ENCODE measurements at places on chromosomes 4 and X.

GRCh38 chrX:85136409-85136808 is 107.2 kb downstream of the SATL1 start:
- no peak for DNase-seq

GRCh38 chr4:23959396-23960148 is 69.7 kb upstream of the PPARGC1A start:
- no peak for DNase-seq

DNA sequence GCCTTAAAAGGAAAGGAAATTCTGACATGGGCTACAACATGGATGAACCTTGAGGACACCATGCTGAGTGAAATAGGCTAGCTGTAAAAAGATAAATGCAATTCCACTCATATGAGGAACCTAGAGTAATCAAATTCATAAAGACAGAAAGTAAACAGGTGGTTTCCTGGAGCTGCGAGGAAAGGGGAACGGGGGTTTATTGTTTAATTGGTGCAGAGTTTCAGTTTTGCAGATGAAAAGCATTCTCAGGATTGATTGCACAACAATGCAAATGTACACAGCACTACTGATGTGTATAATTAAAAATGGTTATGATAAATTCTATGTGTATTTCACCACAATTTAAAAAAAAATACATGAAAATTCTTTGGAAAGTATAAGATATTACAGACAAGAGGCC is 24.0 kb downstream of the PLRG1 start:
- DNase-seq = no peak

DNA sequence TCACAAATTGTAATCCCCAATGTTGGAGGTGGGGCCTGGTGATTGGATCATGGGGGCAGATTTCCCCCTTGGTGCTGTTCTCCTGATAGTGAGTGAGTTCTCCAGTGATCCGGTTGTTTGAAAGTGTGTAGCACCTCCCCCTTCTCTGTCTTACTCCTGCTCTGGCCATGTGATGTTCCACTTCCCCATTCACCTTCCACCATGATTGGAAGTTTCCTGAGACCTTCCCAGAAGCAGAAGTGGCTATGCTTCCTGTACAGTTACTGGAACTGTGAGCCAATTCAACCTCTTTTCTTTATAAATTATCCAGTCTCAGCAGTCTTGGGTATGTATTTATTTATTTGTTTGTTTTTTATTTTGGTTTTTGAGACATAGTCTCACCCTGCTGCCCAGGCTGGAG is 143.2 kb downstream of the CPE start:
- no peak for DNase-seq

- DNase-seq = no peak
Measured at GRCh38 chr4:111923786-111924185, 221.5 kb upstream of the FAM241A start.

DNA sequence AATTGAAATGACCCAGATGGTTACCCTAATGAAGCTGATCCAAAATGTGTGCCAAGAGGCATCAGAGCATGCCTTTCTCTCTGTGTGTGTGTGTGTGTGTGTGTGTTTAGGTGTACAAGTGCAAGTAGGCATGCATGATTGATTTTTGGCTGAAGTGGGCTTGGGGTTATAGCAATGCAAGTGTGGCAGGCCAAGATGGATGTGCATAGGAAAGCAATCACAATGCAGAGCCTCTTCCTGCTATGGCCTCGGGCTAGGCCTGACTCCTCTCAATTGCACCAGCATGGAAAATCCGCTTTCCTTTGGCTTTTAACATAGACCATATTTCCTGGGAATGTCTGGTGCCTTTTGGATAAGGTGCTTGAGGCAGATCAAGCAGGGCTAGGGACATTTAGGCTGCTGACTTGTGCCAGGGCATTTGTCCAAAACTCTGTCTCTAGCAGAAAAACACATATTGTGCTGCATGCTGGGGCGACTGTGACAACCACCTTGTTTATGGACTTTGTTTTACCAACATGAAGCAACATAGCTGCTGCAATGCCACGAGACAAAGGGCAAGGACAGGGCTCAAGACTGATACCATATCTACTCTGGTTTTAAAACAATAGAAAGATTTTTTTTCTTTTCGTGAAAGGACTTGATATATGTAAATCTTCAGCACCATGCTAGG is 395.7 kb downstream of the RAPGEF2 start:
- no peak for DNase-seq

GRCh38 chrX:85115252-85115651 is 111.6 kb downstream of the APOOL start:
- no peak for DNase-seq

GRCh38 chrX:21853578-21853977 is 2.2 kb upstream of the YY2 start:
- DNase-seq = no peak

GRCh38 chrX:110032534-110033147 is 29.7 kb downstream of the TMEM164 start:
- no peak for DNase-seq

GRCh38 chr4:186765138-186765537 is 41.5 kb upstream of the FAT1 start:
- DNase-seq = no peak

- DNase-seq = no peak
Measured at GRCh38 chrX:107775000-107775733, 420 bp downstream of the TSC22D3 start.

DNA sequence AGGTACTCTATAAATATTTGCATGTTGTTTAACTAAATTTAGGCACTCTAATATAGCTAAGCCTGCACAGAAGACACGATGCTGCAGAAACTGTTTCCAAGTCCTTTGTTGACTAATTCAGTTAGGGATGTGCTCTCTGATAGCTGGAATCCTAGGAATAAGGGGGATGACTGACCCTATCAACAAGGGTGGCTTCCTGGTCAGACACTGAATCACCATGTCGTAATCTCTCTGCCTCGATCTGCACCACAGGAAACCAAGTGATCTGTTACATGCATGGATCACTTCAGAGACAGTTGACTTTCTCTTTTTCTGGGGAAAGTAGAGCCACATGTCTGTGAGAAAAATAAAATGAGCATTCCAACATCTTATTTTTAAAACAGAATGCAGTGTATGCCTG is 169.1 kb downstream of the GUCY2F start:
- no peak for DNase-seq

DNA sequence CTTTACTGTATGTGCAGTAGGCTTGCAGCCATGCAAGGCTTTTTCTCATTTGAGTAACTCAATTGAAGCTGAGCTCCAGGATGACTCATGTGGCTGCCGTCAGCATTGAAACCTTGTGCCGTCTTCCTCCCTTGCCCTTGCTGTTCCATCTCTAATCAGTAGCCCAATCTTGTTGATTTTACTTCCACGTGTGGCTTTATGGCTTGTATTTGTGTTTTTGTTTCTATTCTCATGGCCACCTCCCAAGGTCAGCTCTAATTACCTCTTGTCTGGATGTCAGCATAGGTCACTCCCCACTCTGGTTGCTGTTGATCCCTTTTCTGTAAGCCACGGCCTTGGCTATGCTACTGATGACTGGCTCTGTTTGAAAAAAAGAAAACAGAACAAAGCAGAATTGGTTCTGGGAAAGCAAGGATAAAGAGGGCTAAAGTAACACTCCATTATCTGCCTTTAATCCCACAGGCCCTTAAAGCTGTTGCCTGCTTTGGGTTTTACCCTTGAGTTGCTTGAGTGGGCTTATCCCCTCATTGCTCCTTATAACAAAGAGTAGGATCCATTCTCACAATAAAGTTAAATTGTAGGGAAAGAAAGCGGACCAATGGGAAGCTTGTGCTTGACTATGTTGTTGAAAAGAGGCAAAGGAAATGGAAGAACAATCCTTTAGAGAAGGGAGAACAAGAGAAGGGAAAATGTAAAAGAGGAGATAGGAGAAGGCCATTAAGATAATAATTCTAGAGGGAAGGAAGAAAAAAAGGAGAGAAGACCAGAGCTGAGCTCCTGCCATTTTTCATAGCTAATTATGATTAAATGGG is 173.9 kb upstream of the PGRMC2 start:
- no peak for DNase-seq

GRCh38 chrX:142977128-142977914 is 48.4 kb upstream of the SPANXN4 start:
- no peak for DNase-seq

DNA sequence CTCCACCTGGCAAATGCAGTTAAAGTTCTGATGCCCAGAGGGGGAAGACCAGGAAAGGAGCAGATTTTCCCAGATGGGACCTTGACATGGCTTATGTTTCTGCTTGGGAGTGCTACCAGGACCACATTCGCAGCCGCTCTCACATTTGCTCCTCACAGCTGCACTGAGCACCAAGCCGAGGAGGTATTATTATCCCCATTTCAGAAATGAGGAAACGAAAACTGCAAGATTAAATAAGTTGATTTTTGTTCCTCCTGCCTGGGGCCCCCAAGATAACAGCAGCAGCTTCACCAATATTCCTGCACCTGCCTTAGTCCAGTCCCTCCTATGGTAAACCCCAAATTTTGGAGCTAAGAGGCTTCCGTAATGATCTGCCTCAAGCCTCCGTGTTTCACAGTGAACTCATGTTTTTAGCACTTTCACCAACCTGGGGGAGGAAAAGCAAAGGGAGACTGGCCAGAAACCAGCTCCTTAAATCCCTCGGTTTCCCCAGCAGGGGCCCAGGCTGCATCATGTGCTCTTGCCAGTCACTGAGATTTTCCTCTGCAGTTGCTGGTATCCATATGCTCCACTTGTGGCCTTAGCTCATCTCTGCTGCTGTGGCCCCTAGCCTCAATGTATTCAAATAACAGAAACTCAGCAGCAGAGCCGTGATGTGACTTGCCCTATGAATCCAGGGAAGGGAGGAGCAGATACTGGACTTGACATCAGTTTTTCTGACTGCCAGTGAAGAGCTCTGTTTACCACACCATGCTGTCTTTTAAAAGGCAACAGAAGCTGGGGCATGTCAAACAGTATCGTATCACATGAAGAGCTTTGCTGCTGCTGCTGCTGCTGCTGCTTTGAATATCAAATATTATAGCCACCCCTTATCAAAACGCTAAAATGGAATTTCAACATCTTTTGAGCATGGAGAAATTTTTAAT is 95.5 kb upstream of the KLHL13 start:
- DNase-seq = no peak

- DNase-seq = no peak
Measured at GRCh38 chr4:138182838-138183426, 59.2 kb downstream of the SLC7A11 start.

DNA sequence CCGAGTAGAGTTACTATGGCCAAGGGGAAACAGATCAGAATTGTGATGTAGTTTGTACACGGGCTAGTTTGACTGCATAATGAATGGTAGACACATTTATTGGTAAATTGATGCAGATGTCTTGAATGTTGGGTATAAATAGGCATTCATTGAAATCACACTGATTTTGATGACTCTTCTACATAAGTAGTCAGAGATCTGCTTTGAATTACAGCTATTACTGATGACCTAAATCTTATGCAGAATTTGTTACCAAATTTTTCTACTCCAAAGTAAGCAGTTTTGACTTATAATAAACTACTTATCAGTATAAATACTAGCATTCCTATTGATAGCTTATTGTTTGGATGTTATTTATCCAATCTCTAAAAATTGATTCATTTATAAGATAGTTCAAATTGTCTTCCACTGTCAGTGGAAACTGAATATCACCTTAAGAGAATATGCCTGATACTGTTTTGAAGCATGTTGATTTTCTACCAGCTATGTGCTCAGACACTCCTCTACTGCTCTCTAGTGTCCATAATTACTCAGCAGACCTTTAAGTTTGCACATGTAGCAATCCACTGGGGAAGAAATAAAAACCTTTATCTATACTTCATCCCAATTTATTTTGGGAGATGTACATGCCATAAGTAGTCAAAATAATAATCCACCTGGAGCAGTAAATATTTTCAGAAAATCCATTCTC is 120.3 kb downstream of the RASL11B start:
- no peak for DNase-seq

- peak; percentile 21 for DNase-seq
Measured at GRCh38 chrX:119887721-119888425, 7.8 kb upstream of the AKAP14 start.

- no peak for DNase-seq
Measured at GRCh38 chr4:18636001-18636585, 614.5 kb upstream of the LCORL start.

- DNase-seq = no peak
Measured at GRCh38 chr4:88963817-88964216, 93.2 kb downstream of the FAM13A start.

- DNase-seq = no peak
Measured at GRCh38 chr4:159526172-159526571, 423.3 kb downstream of the RAPGEF2 start.

DNA sequence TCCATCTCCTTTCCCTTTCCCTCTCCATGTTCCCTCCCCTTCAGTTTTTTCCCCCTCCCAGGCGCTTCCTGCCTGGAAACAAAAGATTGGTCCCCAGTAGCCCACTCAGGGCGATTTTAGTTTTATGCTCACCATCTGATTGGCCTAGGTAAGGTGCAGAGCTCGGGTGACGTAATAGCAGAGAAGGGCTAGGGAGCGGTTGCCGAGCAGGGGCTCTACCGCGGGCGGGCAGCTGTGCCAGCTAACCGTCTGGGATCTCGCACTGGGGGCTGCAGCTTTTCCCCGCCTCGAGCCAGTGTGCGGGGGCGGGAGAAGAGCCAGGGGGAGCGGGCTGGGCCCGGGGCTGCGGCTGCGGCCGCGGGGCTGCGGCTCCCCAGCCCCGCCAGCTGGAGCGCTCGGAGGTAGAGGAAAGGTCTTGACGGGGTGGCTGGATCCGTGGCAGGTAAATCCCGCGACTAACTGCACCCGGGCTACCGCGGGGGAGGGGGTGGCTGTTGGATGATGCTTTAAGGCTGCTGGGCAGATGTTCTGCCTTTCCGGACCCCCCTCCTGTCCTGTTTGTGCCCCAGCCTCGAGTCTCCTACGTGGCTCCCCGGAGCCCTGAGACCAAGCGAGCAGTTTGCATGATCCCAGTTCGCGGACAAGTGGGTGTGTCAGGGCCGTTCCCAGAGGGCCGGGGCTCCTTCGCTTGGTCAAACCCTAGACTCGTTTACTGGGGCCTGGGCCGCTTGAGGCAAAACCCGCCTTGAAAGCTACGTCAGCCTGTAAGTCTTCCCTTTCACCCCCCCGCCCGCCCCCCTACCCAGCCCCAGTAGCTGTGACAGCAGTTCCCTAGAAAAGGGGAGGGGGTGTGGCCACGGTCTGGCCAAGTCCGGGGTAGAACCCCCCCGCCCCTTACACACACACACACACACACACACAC is at the start of gene PAK3:
Gene PAK3, plus strand, starts transcription at position 218 of the 922 bp plus-strand sequence. CDS start 26,913 bp downstream, outside the sequence.
- DNase-seq = no peak

GRCh38 chr4:54678826-54679225 is 21.1 kb downstream of the KIT start:
- DNase-seq = no peak

DNA sequence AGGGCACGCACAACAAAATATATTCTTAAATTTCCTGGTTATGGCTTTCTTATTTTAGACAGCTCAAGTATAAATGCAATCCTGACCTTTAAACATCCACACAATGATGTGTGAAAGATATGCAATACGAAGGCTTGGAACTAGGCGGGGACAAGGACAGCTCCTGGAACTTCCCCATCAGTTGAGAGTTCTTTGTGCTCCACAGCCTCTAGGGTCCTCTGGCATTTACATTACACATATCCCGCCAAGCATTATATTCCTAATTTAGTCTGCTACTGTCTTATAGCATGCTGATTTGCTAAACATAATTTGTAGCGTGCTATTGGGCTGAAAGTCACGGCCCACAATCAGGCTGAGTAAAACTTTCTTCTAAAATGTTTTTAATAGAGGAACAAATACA is 74.4 kb downstream of the FTHL17 start:
- no peak for DNase-seq
